Muscle of arm (tissue), 14 donors: ENCODE measurements at places on chromosomes 1 and 21. TPM values are rescaled to one million over a fixed set of nuclear protein-coding genes. Genes with fewer than 3 reads are reported as not detected.

SH2D1B gene
- 0.39 TPM for polyA plus RNA-seq

DNA sequence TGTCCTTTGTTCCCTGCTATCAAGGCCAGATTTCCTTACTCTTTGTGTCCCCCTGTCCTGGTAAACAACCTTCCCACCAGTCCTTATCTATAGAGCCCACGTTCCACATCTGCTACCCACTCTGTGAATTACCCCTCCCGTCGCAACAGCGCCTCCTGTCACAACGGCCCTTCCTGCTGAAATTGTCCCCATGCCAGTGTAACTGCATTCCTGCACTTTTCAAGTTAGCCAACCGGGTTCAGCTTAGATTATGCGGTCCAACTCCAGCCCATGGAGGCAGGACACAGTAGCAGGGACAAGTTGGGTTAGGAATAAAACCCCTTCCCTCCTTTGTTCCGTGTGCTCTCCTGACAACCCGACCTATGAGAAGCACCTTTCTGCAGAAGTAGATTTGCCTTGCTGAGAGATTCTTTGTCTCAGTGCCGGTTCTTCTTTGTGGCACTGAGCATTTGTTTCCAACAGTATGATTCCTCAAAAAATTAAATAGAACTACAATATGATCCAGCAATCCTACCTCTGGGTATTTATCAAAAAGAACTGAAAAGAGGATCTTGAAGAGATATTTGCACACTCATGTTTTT, 180.3 kb downstream of the PTBP2 start:
- no peak for DNase-seq

- peak; percentile 57 for DNase-seq
Observed at GRCh38 chr1:228459091-228459993, 27.8 kb upstream of the RNF187 start.

- no peak for DNase-seq
Observed at GRCh38 chr1:101739826-101740330, 256.8 kb downstream of the OLFM3 start.

DNA sequence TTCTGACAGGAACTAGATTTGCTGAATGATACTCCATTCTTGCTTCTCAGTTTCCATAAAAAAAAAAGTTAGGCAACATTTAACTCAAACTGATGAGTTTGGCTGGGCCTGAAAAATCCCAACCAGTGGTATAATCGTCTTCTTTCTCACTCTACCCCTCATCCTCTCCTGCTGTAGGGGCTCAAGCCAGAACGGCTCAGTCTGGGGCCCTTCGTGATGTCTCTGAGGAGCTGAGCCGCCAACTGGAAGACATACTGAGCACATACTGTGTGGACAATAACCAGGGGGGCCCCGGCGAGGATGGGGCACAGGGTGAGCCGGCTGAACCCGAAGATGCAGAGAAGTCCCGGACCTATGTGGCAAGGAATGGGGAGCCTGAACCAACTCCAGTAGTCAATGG, 1.6 kb downstream of the TXLNA start:
- no peak for DNase-seq
